ENCODE measurements at places on chromosomes 16 and 17. TPM values are rescaled to one million over a fixed set of nuclear protein-coding genes. Genes with fewer than 3 reads are reported as not detected.
A peak's percentile ranks its signal among the peaks of the same experiment; 100 is the strongest.

DNA sequence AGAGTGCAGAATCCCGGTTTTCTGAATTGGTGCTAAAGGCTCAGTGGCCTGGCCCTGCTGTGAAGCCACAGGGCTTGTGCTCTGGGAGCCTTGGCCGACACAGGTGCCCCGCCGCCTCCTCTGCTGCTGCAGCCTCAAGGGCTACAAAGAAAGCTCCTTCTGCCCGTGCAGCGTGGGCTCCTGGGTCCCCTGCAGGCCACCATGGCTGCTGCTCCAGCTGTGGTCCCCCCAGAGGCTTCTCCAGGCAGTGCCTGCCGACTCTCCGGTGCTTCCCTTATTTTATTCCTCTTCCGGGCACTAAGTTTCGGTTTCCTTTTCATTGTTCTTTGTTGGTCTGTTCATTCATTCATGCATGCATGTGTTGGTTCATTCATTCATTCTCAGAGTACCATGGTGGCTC, 53.1 kb downstream of the CMIP start:
- no peak for DNase-seq

Gene TMEM204
- total RNA-seq: 3.5 TPM

Gene TBC1D16
- total RNA-seq: 4.7 TPM

- no peak for DNase-seq
These were observed 560 bp upstream of the RUSF1 start for GRCh38 chr16:31508706-31509195.

Gene CPHXL2
- not detected for total RNA-seq

GRCh38 chr17:16478649-16479048, 13.3 kb downstream of the LRRC75A start:
- no peak for DNase-seq

Gene ABCC12
- total RNA-seq: 0.25 TPM

- peak; percentile 4 for DNase-seq
These were observed 183.5 kb downstream of the SEC14L1 start for GRCh38 chr17:77324227-77324626.

Gene EPX
- total RNA-seq: 10.0 TPM

- DNase-seq: no peak
These were observed 5.9 kb downstream of the TRPV1 start for GRCh38 chr17:3603119-3603869.

Gene LGALS9B
- not detected for total RNA-seq

DNA sequence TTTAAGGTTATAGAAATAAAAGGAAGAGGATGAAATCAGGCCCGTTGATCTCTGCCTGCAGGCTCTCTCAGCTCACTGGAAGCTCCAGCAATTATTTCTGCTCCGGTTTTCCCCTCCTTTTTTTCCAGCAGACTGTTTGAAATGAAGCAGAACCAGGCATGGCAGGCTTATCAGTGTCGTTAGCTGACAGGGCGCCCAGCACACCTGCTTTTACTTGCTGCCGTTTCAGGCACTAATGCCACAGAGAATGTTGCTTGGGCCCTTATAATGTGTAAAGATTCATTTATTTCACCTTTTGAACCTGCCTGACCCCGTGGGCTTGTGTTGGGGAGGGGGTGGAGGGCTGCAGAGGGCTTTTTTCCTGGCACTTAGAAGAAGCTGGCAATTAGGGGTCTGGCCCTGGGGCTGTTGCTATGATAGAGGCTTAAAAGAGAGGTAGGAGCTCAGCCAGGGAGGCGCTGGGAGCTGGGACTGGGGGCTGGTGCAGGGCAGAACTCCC, 108.1 kb downstream of the IRX3 start:
- no peak for DNase-seq

Gene FGF11
- 0.19 TPM for total RNA-seq

- no peak for DNase-seq
These were observed 34.0 kb downstream of the PGS1 start for GRCh38 chr17:78412403-78412802.

GRCh38 chr17:21005803-21006202, 37.0 kb downstream of the USP22 start:
- DNase-seq: no peak

DNA sequence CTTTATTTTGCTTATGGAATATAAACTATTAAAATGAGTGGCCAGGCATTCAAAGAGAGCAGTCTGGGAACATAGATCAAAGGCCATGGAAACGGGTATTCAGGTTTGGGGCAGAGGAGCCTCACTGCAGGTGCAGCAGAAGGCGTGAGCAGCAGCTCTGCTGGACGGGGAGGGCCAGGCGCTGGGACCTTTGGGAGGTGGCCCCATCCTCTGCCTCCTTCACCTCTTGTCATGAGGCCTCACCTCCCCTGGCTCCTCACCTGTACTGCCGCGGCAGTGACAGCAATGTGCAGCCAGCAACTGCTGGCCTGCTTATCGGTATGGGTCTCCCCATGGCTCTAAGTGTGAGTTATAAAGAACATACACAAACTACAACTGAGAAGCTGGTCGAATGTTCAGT, 109.4 kb downstream of the CDK5R1 start:
- DNase-seq: no peak

GRCh38 chr17:72118335-72119076, 2.3 kb upstream of the SOX9 start:
- peak; percentile 61 for DNase-seq

DNA sequence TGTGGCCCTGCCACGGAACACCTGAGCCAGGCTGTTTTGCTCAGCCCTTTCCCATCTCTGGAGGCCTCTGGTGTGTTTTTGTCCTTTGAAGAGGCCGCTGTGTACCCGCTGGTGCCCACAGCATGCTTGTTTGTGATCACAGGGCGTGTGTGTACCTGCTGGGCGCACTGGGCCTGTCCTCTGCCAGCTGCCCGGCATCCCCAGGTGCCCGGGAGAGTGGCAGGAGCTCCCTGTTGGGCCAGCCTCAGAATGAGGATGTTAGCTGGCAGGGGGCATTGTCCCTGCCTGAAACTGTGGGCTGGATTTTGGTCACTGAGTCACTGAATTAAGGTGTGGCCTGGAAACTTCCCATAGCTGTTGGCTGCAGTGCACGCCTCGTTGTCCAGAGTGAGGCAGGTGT, 31.1 kb downstream of the BAIAP2 start:
- DNase-seq: no peak

GRCh38 chr17:57090560-57091185, 5.6 kb downstream of the AKAP1 start:
- no peak for DNase-seq
